ENCODE measurements at places on chromosomes 6 and 20.

DNA sequence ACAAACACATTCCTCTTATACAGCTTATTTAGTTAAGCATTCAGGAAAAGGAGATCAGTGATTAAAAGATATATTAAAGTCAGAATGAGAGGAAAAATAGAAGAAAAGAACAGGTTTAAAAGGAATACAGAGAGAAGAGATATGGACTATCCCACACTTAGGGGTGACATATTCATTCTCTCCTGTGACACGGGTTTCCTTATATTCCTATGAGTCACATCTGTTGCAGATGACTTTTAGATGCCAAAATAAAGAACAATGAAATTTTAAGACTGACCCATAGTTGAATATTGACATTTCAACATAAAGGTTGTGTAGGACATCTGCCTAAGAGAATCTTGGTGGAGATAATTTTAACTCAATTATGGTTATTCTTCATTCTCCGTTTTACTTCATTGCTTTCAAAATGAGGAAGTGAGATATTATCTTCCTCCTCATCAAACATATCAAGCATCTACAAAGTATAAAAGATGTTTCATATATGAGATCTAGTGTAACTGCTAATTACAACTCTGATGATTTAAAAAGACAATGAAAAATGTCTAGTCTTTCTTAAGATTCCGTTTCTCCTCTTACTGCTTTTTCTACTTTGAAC lies 1336.7 kb upstream of the CITED2 start:
- no peak for DNase-seq

DNA sequence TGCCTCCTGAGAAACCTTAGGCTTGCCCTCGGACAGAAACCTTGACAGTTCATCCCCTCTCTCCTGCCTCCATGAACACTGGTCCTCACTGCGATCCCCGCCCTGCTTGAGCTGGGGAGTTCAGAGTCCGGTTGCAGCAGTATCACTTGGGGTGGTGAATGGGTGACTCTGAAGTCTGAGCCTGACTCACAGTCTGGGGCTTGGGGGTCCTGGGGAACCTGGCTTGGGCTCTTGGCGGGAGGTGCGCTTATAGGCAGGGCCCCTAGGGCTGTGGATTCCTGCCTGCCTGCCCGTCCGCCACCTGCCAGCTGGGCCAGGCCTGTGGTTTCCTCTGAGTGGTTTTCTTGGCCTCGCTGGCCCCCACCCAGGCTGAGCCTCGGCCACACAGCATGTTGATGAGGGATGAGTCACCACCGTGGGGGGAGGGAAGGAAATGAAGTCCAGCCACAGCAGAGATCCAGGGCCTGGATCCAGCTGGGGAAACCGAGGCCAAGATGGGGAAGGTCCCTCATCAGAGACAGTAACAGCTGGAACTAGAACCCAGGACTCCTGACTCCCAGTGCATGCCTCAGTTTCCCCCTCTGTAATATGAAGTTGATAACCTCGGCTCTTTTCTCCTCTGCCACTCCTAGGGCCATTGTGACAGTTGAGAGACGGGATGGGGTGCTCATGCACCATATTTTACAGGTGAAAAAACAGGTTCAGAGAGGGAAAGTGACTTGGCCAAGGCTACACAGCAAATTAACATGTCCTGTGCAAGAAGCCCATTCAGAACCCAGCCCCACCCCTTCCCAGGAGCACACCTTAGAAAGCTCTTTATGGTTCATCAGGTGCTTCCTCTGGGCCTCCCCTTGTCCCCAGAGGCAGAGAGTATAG lies 9.2 kb downstream of the FOXS1 start:
- DNase-seq: no peak

DNA sequence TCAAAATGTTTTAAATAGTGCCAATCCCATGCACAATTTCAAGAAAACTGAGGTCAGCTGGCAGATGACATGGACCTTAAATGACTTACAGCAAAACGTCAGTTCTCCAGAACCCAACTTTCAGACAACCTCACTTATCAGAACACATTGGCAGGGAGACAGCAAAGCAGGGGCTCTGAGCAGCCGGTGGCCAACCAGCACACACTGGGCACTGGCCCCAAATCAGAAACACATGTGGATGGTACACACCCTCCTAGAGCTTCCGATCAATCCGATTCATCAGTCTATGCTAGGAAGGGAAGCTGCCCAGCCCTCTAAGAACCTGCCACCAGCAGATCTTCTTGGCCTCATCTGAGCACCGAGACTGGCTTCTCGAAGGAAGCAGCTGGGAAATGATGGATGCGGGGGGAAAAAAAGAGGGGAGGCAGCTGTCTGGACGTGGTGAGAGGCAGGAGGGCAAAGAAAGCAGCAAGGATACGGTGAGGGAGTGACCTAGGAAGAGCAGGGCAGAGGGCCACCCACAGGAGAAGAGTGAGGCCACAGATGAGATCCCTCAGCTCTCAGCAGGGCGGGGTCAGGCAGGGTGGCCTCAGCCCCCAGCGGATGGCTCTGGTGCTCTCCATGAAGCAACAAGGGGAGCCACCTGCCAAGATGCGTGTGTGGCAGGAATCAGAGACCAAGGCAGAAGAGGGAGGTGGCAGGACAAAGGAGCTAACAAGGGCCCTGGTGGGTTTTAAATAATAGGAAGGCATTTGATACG lies 32.9 kb downstream of the TAF4 start:
- no peak for DNase-seq

GRCh38 chr6:53033764-53034163 lies 31.4 kb upstream of the FBXO9 start:
- DNase-seq: no peak

- DNase-seq: no peak
Measured at GRCh38 chr6:123211777-123212545, 215.9 kb downstream of the CLVS2 start.

- DNase-seq: peak; percentile 41
Measured at GRCh38 chr6:31180500-31180899, 10.0 kb upstream of the POU5F1 start.

DNA sequence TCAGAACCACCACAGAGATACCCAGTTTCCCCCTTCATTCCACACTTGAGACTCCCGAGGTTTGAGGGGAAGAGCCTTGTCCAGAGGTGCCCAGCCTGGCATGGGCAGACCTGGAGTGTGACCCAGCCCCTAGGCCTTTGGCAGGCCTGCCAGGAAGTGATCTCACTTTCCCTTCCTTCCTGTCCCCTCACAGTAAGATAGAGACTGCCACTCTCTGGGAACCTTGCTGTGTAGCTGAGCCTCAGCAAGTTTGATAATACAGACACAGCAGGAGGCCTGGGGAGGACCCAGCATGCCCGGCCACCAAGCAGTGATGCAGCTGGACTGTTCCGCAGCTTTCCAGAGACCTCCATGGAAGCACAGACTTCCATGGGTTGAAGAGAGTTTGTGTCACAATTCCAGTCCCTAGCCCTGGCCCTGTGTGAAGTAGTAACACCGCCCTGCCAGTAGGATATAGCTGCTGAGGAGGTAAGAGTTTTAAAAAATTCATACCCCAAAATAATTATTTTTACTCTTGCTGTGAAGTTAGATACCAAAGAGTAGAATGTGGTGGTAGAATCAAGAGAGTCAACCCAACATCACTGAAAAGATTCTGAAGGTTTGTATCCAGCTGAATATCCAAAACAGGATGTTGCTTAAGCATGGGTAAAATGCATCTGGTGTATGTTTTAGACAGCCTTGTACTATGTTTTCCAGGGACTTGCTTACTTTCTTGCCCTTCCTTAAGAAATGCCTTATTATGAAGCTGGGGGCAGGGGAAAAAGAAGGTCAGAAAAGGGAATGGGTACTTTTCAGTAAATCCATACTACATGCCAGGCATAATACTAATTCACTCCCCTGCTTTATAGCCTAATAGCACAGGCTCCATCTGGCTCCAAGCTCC lies 16.3 kb downstream of the PKIG start:
- peak; percentile 23 for DNase-seq

GRCh38 chr20:50310673-50311051 lies 120.0 kb downstream of the CEBPB start:
- no peak for DNase-seq

- DNase-seq: no peak
Measured at GRCh38 chr6:23841116-23841515, 284.9 kb upstream of the NRSN1 start.

- DNase-seq: no peak
Measured at GRCh38 chr20:61115364-61116065, 136.5 kb upstream of the CDH4 start.

- no peak for DNase-seq
Measured at GRCh38 chr6:130906736-130907381, 79.7 kb downstream of the SMLR1 start.

DNA sequence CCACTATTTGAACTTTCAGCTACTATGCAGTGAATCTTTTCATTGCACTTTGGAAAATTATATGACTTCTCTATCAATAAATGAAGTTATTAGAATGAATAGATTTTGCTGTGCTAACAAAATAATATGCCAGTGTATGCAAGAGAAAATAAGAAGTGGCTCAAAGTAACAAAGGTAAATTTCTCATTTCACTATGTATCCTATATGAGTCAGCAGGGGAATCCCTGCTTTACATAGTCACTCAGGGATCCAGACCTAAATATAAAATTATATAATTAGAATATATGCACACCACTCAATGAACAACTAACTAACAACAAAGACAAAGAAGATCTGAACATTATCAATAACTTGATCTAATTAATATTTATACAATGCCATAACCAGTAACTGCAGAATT lies 390.8 kb upstream of the IRAK1BP1 start:
- DNase-seq: no peak

DNA sequence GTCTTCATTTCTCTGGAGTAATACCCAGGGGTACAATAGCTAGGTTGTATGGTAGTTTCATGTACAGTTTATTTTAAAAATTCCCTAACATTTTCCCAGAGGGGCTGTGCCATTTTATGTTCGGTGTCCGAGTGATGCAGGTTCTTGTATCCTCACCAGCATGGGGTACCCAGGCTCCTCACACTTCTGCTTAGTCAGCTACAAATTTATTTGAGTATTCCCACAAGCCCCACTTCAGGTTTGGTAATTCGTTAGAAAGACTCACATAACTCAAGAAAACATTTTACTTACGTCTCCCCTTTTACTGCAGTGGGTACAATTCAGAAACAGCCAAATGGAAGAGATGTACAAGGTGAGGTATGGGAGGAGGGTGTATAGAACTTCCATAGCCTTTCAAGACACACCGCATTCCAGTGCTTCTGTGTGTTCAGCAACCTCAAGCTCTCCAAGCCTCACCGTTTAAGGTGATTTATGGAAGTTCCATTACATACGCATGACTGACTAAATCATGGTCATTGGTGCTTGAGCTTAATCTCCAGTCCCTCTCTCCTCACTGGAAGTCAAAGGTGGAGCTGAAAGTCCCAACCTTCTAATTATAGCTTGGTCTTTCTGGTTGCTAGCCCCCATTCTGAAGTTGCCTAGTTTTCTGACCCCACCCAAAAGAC lies 18.1 kb downstream of the RIPK1 start:
- DNase-seq: no peak

GRCh38 chr20:19141998-19142397 lies 70.4 kb upstream of the SLC24A3 start:
- DNase-seq: no peak

GRCh38 chr20:45828589-45828988 lies 1.5 kb upstream of the TNNC2 start:
- DNase-seq: no peak

DNA sequence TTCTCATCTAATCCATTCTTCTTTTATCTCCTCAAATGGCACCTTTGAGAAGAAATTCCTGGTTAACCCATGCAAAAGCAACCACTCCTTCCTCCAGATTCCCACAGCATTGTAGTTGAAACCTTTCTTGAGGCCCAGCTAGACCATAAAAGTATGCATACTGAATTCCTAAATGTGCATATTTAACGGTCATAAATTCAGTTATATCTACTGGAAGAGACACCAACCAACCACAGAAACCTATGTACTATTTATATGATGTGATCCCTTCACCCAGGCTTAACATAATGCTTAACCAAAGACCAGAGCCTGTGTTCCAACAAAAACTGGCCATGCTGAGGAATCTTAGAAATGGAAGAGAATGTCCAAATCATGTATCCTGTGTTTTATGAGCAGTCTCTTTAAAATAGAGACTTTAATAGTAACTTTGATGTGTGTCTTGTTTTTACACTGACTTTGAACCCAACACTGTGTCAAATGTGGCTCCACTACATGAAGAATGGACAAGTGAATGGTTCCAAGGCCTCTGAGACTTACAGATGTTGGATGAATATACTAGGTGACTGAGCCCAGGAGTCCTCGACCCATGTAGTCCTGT lies 11.4 kb upstream of the TAF8 start:
- DNase-seq: peak; percentile 48

GRCh38 chr6:15264902-15265761 lies 19.3 kb downstream of the JARID2 start:
- no peak for DNase-seq

- DNase-seq: no peak
Measured at GRCh38 chr6:12344961-12345693, 55.0 kb downstream of the EDN1 start.

DNA sequence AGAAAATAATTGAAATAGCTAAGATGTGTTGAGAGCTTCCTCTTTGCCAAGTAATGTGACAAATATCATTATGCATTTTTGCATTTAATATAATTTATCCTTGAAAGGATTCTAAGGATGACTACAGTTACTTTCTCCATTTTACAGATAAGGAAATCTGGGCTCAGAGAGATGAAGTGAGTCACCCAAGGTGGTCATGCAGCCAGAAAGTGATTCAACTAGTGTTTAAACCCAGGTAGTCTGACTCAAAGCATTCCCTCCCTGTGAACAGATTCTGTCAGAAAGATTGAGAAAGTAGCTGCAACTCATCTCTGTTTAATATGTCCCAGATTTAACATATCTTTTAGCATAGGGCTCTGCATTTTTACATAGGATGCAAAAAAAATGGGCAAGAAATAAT lies 28.1 kb downstream of the NRSN1 start:
- DNase-seq: no peak

DNA sequence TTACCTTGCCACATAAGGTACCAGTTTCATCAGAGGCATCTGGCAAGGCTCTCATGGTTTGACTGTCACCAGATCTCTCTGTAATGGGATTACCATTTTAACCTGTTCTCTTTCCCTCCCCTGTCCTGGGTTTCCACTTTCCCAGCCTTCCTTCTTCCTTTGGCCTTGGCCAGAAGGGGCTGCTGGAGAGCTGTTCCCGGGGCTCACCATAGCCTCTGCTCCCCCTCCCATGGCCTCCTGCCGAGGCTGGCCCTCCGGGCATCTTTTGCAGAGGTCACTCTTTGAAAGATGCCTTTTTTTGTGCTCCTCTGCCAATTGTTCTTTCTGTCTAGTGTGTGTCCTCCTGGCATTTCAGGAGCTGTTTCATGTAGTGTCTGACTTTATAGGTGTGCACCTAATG lies 100.7 kb upstream of the SCP2D1 start:
- no peak for DNase-seq

DNA sequence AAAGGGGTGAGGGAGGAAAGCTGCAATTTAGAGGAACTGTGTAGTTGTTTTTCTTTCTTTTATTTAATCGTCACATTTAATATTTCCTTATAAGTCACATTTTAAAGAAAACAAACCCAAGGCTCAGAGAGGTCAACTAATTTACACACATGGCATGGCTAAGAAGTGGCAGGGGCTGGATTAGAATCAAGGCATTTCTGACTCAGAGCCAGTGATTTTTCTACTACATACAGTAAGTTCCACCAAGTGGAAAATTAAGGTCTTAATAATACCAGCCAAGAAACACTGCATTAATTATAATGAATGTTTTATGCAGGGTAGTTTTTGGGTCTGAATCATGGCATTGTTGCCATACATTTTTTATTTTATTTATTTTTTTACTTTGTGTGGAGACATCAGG lies 607.7 kb upstream of the CITED2 start:
- no peak for DNase-seq

GRCh38 chr6:43054206-43054943 lies 724 bp upstream of the CUL7 start:
- DNase-seq: no peak

- DNase-seq: no peak
Measured at GRCh38 chr6:142725024-142725770, 219.8 kb downstream of the HIVEP2 start.
